Stimulated activated CD4-positive, alpha-beta T cell treated with anti-CD3 and anti-CD28 coated beads, Interleukin-15, amount 100 ng/mL, for 1 hour (primary cell): ENCODE measurements at places on chromosomes 6 and 20.

GRCh38 chr6:139591075-139591865, 216.8 kb upstream of the CITED2 start:
- no peak for DNase-seq

DNA sequence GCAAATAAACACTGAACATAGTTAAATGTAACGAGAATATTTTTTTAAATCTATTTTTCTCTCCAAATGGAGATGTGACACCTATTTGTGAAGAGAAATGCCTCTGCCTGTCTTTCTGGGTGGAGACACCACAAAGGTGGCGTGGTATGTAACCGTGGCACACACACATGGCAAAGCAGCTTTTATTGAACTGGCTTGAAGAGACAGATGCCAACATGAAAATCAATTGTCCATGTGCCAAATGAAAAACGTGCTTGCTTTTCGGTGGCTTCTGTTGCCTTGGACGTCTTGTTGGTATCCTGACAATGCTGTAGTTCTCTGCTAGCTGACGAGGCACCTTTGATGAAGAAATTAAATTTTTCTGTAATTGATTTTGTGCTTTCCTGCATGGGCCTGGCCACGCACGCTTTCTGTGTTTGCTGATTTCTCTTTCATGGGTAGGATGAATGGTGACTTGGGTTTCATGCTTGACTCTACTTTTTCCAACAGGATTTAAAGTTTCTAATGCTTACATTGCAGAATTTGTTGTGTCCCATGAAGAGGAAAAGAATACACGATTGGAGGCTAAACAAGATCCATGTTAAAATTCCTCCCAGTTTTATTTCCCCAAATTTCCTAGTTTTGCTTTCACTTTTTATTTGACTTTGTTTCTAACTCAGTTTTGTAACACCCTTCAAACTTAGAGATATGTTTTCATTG, 202.6 kb downstream of the TMEM242 start:
- no peak for DNase-seq

GRCh38 chr20:56373942-56374341, 15.2 kb downstream of the FAM210B start:
- DNase-seq: no peak

DNA sequence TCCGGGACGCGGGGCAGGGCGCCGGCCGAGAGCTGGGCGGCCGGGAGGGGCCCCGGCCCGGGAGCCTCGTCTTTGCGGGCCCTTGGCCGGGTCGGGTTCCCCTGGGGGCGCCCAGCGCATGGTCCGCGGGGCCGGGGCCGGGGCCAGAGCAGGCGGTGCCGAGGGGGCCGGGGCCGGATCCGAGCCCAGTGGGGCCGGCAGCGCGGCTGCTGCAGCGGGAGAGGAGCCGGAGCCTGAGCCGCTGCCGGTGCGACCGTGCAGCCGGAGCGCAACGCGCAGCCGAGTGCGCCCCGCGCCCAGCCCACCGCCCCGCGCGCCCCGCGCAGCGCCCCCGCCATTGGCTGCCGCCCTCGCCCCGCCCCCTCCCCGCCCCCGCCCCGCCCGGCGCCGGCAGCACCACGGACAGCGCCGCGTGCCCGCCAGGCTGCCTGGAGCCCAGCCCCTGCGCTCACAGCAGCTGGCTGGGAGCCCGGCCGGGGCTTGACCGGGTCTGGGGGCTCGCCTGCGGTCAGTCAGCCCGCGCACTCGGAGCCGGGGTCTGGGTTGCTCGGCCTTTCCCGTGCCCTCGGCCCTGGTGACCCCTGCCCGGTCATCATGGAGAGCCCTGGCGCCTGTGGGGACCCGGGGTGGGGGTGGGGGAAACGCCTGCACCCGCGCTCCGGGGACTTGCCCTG, at the start of gene HRH3:
Gene HRH3, minus strand, starts transcription at position 287 of the 674 bp plus-strand sequence. CDS start 308 bp downstream, outside the sequence.
- DNase-seq: no peak

- DNase-seq: no peak
These were observed 26.6 kb downstream of the TIAM2 start for GRCh38 chr6:155021680-155022079.

GRCh38 chr6:109428889-109429477, 11.4 kb downstream of the PPIL6 start:
- DNase-seq: no peak

- no peak for DNase-seq
These were observed 158.8 kb downstream of the DLL1 start for GRCh38 chr6:170132011-170132521.

- DNase-seq: no peak
These were observed 131.1 kb downstream of the OLIG3 start for GRCh38 chr6:137362878-137363804.

DNA sequence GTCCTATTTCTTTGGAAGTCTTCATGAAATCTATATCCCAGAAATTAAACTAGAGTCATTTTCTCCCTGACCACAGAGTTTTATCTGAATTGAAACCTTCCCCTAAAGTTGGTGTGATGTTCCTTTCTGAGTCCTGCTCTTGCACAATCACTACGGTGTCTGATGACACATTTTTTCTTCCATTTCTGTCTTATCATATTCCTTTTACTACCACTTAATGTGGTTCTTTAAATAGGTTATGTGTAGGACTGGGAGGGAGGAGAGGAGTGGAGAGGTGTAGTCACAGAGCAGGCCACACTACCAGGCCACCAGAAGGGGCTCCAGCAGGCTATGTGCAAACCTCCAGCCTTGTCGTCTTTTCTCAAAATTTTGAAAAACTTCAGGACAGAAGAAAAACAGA, 39.7 kb upstream of the ATXN1 start:
- DNase-seq: no peak

- DNase-seq: no peak
These were observed 714.1 kb downstream of the DHX35 start for GRCh38 chr20:39676241-39676640.
